Suppressor macrophage treated with lipopolysaccharide for 1 hour (primary cell): ENCODE measurements at places on chromosomes 6 and 20.
A peak's percentile ranks its signal among the peaks of the same experiment; 100 is the strongest.

DNA sequence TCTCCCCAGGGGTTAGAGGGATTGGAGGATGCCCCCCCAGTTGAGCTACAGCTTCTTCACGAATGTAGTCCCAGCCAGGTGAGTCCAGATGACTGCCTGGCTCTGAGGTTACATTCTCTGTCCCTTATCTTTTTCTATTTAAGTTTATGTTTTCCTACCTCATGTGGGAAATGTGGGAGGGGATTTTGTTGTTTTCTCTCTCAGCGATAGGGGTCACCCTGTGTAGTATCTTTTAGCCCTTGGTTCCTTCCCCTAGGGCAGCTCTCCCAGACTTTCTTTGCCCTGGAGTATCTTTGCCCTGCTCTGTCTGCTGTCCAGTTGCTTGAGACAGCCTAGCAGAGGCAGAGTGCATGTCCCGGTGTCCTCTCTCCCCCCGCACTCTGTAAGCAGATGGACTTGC lies 5.8 kb downstream of the FANCE start:
- no peak for DNase-seq

- peak; percentile 63 for DNase-seq
Measured at GRCh38 chr20:49037962-49038387, 8.1 kb upstream of the CSE1L start.

GRCh38 chr6:25094726-25095125 lies 159.0 kb upstream of the RIPOR2 start:
- no peak for DNase-seq

- DNase-seq = no peak
Measured at GRCh38 chr6:88975369-88975768, 12.0 kb upstream of the RNGTT start.

- DNase-seq = no peak
Measured at GRCh38 chr20:58389968-58390658, 1.1 kb downstream of the VAPB start.

DNA sequence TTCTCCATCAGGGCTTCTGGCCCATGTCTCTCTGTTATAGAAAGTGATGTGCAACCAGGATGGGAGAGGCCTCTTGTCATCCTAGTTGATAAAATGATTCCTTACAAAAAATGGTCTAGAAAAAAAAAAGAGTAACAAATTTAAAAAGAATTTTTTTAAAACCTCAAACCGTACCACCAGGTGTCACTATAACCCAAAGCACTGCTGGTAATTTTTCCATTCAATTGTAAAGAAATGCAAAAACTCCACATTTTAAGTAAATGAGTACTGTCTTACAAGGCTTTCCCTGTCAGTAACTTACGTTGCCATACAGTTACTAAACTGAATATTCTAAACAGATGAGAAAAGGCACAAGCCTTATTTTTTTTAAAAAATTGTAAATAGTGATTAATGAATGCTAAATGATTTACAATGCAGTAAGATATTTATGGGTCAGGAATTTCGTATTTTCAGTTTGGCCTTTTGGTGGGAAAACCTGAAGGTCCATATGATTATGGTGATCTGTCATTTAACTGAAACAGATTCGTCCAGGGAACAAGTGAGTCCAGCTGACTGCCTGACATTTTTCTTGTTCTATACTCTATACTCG lies 95.4 kb downstream of the OGFRL1 start:
- DNase-seq = peak; percentile 76

- DNase-seq = no peak
Measured at GRCh38 chr6:44422531-44422930, 35.0 kb downstream of the CDC5L start.
